Calu3 (cell line): ENCODE measurements at places on chromosomes 7 and 10. TPM values are rescaled to one million over a fixed set of nuclear protein-coding genes. Genes with fewer than 3 reads are reported as not detected.

EN2 gene
- 3.2 TPM in 2 replicates for total RNA-seq

GRCh38 chr7:114527589-114527988 is 113.0 kb downstream of the FOXP2 start:
- no peak for DNase-seq

- DNase-seq: no peak
Observed at GRCh38 chr7:70346844-70347462, 748.7 kb downstream of the AUTS2 start.

- no peak for DNase-seq
Observed at GRCh38 chr7:98913612-98914011, 35.3 kb downstream of the TRRAP start.

- no peak for DNase-seq
Observed at GRCh38 chr10:122072491-122072890, 83.5 kb downstream of the TACC2 start.

ABHD11 gene
- total RNA-seq: 67.7 and 85.2 TPM in 2 replicates

DNA sequence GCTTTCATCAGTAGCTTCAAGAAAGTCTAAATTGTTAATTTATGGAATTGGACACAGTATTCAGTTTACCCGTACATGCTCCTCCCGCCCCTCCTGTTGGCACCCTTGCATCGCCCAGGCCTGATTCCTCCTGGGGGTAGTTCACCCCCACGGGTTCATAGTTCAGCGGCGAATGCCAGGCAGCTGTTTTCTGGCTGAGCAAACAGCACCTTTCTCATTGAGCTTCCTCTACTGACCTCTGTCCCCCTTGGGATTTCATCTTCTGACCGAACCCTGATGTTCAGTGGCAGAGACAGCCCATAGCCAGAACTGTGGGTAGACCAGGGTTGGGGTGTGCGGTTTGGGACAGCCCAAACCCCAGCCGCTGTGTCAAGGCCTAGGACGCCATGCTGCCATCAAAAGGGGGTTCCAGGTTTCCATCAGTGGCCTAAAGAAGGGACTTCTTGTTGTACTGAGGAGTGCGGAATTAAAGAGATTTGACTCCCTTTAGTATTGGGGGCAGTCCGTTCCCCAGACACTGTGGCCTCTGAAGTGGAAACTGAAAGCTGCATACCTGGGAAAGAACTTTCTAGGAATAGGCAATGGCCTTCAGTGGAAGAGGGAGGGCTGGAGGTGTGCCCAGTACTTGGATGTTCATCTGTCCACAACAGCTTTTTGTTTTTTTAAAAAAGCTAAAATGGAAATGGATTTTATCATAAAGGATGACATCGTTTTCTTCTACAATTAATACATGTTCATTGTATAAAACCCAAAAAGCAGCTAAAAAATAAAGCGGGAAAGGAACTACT is 19.0 kb downstream of the MDH2 start:
- no peak for DNase-seq

GRCh38 chr7:98500764-98501163 is 99.9 kb upstream of the BAIAP2L1 start:
- DNase-seq: no peak

GRCh38 chr7:7720750-7721621 is 2.6 kb upstream of the RPA3 start:
- DNase-seq: no peak

GRCh38 chr7:28293527-28293835 is 112.9 kb upstream of the JAZF1 start:
- peak; percentile 48 for DNase-seq

DNA sequence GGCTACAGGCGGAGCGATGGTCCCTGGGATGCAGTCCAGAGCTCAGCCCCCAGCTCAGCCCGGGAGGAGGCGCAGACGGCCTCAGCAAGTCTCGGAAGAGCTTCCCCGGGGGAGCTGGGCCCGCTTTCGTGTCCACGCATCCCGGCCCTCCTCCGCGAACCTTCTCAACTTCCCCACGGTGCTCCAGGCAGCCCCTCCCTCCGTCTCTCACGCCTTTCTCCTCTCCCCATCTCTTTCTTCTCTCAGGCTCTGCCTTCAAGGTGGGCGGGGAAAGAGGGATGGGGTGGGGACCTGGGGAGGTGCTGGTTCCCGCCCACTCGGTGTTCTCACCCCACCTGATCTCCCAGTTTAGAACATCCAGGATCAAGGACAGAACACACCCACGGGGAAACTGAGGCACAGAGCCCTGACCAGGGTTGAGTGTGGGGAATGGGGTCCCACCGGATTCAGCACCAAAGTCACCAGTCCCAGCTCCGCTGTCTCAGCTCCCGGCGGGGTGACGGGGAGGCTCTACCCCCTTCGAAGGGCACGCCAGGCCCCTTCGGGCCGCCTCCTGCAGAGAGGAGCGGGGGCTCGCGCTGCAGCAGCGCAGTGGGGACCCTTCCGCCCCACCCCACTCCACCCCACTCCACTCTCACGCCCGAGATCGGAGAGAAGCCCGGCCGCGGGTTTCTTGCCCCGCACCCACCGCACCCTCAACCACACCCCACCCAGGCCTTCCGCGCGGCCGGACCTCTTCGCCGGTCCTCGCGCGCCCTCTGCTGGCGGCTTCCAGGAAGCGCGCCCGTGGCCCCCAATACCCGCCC is 18.2 kb downstream of the POLL start:
- DNase-seq: peak; percentile 76

DNA sequence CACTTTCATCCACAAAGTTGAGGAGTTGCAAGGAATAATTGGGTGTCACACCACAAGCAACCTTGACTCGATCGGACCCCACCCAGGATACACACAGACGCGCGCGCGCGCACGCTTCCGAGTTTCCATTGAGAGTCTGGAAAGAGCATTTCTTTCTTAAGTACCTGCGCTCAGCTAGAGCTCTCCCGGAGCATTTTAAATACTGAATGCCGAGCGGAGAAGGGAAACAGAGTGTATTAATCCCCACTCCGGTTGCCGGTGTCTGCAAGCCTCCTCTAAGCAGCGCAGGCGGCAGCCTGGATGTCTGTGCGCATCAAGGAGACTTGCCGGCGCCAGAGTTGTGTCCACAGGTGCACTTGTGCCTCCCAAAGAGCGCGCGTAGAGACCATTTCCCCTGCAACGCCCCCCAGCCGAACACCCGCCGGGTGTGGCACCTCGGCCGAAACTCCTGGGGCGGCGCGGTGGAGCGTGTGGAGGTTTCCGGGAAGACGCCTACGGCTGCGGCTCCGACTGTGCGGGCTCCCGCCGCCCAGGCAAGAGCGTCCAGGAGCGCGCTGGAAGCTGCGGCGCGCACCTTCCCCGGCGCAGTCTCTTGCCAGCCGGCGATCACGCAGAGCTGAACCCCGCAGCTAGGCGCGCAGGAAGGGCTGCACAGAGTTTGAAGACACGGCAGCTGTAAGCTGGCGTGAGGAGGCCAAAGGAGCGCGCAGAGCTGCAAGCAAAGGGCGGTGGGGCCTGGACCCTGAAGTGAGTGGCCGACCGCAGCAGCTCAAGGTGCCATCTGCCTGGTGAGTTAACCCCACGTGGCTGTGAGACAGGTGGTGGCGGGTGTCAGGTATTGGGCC is 1.1 kb upstream of the FEZF1 start:
- peak; percentile 44 for DNase-seq

DNA sequence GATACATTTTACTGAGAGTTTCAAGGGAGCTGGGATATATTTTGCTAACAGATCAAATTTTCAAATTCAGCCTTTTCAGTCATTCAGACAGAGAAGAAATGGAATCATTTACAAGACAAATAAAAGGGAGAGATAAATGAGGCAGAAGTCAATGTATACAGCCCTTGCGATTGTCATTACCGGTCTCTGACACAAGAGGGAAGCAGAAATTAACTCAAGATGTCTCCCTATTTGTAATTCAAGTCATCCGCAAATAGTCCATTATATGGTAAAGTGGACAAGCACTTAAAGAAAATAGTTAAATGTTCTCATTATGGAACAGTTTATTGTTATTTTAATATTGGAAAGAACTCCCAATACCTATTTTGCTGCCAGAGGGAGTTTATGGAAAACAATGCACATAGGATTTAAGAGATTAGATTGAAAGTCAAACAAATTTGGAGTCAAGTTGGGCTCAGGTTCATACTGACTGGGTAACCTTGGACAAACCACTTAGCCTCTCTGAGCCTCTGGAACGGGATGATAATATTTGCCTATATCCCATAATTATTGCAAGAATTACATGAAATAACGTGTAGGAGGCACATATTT is 89.3 kb upstream of the PRKCQ start:
- peak; percentile 37 for DNase-seq

DNA sequence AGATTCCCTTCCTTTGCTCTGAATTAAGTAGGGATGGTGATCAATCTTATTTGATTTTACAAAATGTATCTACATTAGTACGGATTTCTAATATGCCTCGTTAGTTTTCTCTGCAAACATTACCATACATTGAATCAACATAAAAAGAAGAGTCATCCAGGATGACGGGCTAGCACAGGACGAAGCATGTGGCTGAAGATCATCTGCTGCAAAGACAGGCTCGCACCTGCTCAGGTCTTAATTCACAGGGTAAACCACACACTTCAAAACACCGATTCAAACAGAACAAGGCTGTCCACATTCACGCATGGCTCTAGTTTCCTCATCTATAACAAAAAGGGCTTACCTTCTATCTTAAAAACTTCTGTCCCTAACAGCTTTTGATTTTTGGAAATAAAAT is 323.0 kb downstream of the PARD3 start:
- no peak for DNase-seq

- DNase-seq: no peak
Observed at GRCh38 chr10:101402711-101403110, 48.7 kb downstream of the BTRC start.

PAPOLB gene
- total RNA-seq: 0.07 TPM in 1 of 2 replicates, not detected in the other

CLDN15 gene
- total RNA-seq: 6.4 and 8.5 TPM in 2 replicates

DPP6 gene
- not detected in 2 replicates for total RNA-seq
